ENCODE measurements at places on chromosomes 6 and 20.

GRCh38 chr20:34143951-34144350, 31.9 kb upstream of the EIF2S2 start:
- peak; percentile 12 for DNase-seq
- H3K27me3 ChIP-seq, result no peaks in the 10 kb centered on the region
- no peaks in the 10 kb centered on the region for H3K4me1 ChIP-seq

- H3K27me3 ChIP-seq, result no peaks in the 10 kb centered on the region
- H3K4me3 ChIP-seq, result no peak overlapping the region
- no peaks in the 10 kb centered on the region for H3K4me1 ChIP-seq
- no peak overlapping the region for H3K27ac ChIP-seq
Observed at GRCh38 chr6:82679232-82679631, 315.6 kb downstream of the TPBG start.

DNA sequence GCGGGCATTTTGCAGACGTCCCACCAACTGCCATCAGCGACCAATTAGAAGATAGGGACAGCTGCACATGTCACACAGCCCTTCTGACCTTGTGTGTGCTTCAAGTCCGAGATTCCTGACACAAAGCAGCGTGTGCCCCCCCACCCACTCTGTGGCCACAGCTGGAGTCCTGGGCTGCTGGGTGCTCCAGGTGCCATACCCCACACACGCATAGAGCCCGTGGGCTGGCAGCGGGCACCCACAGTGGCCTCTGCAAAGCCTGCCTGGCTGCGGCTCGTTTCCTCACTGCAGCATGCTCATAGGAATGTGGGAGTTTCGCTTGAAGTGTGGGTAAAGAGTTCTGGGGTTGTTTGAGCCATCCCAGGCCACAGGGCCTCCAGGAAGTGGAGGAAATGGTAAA, 2.5 kb upstream of the ADRM1 start:
- no peaks in the 10 kb centered on the region for H3K27me3 ChIP-seq
- H3K4me3 ChIP-seq, result no peak overlapping the region
- DNase-seq, result no peak
- peaks cover 22% of the 10 kb centered on the region for H3K4me1 ChIP-seq
- H3K27ac ChIP-seq, result no peak overlapping the region
- H3K36me3 ChIP-seq, result peaks cover 19% of the 10 kb centered on the region

GRCh38 chr6:32415521-32416019, 8.6 kb upstream of the BTNL2 start:
- H3K4me1 ChIP-seq, result no peaks in the 10 kb centered on the region
- H3K4me3 ChIP-seq, result no peak overlapping the region
- H3K27ac ChIP-seq, result no peak overlapping the region
- H3K27me3 ChIP-seq, result peaks cover 37% of the 10 kb centered on the region

GRCh38 chr6:55822815-55823214, 52.6 kb downstream of the BMP5 start:
- no peaks in the 10 kb centered on the region for H3K4me1 ChIP-seq
- H3K36me3 ChIP-seq, result no peaks in the 10 kb centered on the region
- no peaks in the 10 kb centered on the region for H3K27me3 ChIP-seq
- H3K27ac ChIP-seq, result no peak overlapping the region
- no peak for DNase-seq

GRCh38 chr6:23002044-23002619, 432.8 kb downstream of the HDGFL1 start:
- no peak overlapping the region for H3K27ac ChIP-seq
- DNase-seq, result no peak
- H3K36me3 ChIP-seq, result no peaks in the 10 kb centered on the region
- H3K27me3 ChIP-seq, result no peaks in the 10 kb centered on the region

DNA sequence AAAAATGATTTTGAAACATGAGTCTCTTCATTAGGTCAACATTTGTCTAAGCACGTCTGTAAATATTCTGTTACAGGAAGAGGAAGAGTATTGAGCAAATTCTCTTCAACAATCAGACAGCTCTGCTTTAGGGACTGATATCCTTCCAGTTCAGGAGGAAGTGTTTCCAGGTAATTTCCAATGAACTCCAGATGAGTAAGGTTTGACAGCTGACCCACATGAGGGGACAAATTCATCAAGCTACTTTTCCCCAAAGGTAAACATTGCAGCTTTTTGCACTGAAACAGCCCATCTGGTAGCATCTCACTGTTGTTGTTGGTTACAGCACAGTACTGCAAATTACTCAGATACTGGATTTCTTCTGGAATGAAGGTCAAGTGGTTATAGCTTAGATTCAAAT, 18.1 kb downstream of the ENPP1 start:
- H3K4me3 ChIP-seq, result no peak overlapping the region
- H3K36me3 ChIP-seq, result no peaks in the 10 kb centered on the region
- no peaks in the 10 kb centered on the region for H3K27me3 ChIP-seq
- DNase-seq, result no peak
- H3K27ac ChIP-seq, result no peak overlapping the region
- no peaks in the 10 kb centered on the region for H3K4me1 ChIP-seq

- H3K27me3 ChIP-seq, result no peaks in the 10 kb centered on the region
- no peaks in the 10 kb centered on the region for H3K36me3 ChIP-seq
- H3K4me3 ChIP-seq, result no peak overlapping the region
Observed at GRCh38 chr6:159695984-159696383, 2.9 kb upstream of the SOD2 start.

GRCh38 chr6:139852067-139852466, 477.6 kb upstream of the CITED2 start:
- no peak for DNase-seq
- no peaks in the 10 kb centered on the region for H3K36me3 ChIP-seq
